H9 (cell line): ENCODE measurements at places on chromosomes 1 and 21. TPM values are rescaled to one million over a fixed set of nuclear protein-coding genes. Genes with fewer than 3 reads are reported as not detected.

The HTR6 gene
- total RNA-seq: 0.29 and 0.37 TPM in 2 replicates

DNA sequence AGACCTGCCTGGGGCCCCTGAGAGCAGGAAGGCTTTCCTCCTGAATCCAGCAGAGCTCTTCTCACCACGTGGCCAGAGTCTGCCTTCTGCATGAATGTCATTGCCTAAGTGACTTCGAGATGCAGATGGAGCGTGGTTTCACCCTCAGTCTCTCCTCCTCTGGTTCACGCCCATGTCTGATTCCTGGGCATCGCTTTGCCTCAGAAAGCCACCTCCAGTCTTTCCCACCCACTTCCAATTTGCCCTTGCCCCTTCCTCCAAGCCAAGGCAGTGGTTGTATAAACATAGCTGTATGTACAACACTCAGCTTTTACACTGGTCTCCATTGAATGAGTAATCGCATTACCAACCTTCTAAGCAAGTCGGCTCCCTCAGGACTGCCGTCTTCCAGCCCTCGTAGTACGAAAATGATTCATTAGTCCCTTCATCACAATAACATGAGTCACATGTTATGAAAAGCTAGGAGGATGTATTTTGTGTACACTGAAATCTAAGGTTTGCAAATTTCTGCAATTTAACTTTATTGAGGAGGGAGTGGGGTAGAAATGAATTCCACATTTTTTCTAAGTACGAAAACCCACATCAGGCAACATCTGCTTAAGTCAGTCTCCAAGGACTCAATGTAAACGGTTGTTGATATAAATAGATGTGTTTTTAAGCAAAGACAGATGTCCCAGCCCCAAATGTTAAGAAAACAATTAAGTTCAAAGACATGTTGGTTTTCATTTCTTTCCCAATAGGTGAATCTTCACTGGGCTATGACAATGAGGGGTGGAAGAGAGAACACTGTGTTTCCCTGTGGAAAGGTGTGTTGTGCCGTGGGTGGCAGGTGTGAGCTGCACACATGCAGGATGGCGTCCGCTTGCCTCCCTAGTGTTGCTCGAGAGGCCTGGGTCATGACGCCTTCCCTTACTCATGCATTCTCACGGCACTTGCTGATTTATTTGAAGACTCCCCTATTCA, 32.3 kb upstream of the ETS2 start:
- no peak for DNase-seq

DNA sequence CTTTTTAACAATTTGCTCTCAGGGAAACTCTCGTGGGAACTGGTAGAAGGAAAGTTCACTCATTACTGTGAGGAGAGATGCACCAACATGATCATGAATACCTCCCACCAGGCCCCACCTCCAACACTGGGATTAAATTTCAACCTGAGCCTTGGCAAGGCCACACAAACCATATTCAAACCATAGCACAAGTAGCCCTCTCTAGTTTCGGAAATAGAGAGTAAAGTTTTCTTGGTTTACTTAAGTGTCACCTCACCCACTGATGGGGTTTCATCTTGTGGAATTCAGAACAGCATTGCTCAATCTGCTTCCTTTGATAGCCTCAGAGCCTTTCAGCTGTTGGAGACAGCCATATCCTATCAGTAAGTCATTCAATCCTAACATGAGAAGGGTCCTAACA, 25.5 kb upstream of the CCSAP start:
- DNase-seq: no peak

DNA sequence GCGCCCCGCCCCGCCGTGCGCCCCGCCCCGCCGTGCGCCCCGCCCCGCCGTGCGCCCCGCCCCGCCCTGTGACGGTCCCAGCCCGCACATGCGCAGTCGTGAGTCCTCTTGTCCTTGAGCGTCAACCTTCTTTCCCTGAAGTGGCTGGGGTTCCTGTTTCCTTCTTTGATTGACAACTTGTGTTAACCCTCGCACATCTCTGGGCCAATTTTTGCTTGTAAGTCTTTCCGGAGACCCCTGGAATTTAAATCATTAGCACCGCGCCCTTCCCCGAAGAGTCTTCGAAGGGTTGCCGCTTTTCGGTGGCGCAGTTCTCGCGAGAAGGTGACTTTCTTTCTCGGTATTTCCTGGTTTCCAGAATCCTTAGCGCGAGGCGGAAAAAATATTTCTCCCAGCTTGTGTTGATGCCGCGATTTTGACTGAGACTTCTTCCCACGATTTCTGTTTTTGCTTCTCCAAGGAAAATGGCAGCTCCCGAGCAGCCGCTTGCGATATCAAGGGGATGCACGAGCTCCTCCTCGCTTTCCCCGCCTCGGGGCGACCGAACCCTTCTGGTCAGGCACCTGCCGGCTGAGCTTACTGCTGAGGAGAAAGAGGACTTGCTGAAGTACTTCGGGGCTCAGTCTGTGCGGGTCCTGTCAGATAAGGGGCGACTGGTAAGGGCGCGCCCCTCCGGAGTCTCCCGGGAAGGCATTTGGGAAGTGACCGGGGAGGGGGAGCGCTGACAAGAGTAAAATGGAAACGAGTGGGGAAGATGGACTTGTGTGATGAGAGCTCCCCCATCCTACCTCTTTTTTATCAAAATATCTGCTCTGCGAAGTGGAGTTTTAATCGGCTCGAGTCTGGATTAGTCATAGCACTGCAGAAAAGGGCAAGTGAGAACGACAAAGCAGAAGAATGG, at the start of gene RNPC3:
Gene RNPC3, plus strand, starts transcription at position 93 of the 901 bp plus-strand sequence. Its CDS starts 372 bp downstream, at position 465.
- DNase-seq: peak; percentile 83

- DNase-seq: no peak
Measured at GRCh38 chr1:85700422-85700821, 7.8 kb downstream of the ZNHIT6 start.

GRCh38 chr1:15128520-15129313, 24.8 kb upstream of the TMEM51 start:
- peak; percentile 86 for DNase-seq

DNA sequence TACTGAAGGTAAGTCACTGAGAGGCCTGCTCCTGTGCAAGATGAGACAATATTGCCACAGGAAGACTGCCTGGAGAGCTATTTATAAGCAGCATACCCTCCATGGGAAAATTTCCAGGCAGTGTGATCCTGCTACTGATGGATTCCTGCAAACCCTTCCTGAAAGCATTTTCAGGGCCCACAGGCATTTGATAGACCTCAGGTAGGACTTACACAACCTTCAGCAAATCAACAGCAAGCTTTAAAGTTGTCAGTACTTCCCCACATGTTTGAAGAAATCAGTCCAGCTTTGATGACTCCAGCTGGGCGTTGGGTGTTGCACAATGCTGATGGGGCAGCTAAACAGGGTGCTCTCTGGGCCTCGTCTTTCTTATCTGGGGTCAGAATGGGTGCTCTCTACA, 108.8 kb downstream of the PLXNA2 start:
- DNase-seq: no peak
